ENCODE measurements at places on chromosomes 5 and 9. TPM values are rescaled to one million over a fixed set of nuclear protein-coding genes. Genes with fewer than 3 reads are reported as not detected.

DNA sequence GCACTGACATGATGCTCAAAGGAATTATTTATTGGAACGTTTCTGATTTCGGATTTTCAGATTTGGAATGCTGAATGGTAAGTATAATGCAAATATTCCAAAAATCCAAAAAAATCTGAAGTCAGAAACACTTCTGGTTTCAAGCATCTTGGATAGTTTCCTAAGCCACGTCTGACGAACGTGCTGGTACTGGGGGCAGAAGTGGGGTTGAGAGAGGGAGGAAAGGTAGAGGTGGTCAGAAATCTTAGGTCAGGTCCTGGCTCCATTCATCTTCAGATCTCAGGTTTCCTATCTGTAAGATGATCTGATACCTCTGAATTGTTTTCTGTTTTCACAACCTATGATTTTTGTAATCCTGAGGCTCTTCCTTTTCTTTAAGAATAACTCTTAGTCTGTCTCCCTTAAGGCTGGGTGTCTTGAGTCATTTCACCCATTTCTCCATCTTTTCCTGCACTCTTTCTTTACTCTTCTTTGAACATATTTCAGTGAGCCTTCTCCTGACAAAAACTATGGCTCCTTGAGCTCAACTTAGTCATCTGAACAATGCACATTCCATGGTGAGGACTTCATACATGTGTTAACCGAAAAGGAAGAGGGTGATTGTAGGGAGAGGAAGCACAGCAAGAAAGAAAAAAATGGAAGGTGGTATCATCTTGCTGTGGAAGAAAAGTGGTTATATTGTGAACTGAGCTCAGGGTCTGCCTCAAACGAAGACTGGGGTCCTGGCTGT, 3.3 kb downstream of the SGCD start:
- DNase-seq, result no peak

Gene IFNA14
- not detected for total RNA-seq

- DNase-seq, result no peak
Observed at GRCh38 chr9:4499917-4500316, 9.6 kb downstream of the SLC1A1 start.

GRCh38 chr5:155919126-155919525, 407.8 kb upstream of the SGCD start:
- no peak for DNase-seq

DNA sequence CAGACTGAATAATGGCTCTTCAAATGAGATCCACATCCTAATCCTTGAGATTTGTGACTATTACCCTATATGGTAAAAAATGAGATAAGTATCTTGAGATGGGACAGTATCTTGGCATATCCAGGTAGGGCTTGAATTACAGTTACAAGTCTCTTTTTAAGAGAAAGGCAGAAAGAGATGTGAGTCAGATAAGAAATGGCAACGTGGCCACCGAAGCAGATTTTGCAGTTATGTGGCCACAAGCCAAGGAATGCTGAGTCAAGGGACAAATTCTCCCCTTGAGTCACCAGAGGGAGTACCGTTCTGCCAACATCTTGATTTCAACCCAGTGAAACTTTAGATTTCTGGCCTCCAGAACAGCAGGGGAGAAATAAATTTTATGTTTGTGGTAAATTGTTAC, 1983.0 kb upstream of the C9orf72 start:
- no peak for DNase-seq

DNA sequence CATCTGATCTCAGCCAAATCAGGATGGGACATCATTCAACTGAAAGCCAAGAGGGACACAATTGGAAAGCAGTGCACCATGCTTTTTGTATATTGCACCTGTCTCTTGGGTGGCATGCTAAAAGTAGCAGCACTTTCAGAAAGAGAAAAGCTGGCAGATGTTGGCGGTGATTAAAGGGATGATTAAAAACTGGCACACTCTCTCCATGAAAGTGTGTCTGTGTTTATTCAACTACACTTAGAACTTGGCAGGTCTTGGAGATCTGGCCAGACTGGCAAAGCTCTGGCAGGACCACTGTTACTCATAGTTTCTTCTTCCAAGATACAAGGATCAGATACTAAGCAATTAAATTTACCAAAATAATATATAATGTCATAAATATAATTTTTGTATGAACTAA, 112.9 kb upstream of the ELAVL2 start:
- no peak for DNase-seq

Gene RHOBTB3
- total RNA-seq, result 4.3 TPM

DNA sequence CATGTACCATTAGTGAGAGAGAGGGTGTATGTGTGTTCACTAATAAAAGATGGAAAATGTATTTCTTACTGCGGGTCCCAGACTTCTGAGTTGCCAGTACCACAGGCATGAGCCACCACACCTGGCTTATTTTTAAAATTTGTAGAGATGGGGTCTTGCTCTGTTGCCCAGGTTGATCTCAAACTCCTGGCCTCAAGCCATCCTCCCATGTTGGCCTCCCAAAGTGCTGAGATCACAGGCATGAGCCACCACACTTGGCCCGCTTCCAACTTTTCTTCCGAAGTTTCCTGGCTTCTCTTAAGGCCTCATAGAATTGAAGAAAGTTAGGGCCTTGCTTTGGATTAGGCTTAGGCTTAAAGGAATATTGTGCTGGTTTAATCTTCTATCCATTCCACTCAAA, 40.4 kb upstream of the F2RL2 start:
- DNase-seq, result no peak

- DNase-seq, result peak; percentile 5
Observed at GRCh38 chr5:150672237-150672883, 11.3 kb downstream of the MYOZ3 start.

DNA sequence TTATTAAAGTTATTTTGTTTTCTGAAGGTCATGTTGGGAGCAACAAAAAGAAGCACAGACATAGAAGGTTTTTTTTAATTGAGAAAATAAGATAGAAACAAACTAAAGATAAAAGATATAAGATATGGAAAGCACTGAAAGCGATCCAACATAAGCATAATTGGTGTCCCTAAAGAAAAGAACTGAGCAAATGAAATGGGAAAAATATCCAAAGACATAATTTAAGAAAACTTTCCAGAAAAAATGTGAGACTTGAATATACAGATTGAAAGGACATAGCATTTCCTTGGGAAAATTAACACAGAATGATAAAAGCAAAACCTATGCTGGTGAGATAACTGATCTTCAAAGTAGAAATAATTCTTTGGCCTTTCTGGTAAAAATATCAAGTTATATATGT, 289.3 kb downstream of the KIAA0825 start:
- no peak for DNase-seq

- no peak for DNase-seq
Observed at GRCh38 chr9:12674961-12675360, 18.2 kb upstream of the TYRP1 start.

GRCh38 chr9:94851467-94851866, 125.0 kb downstream of the AOPEP start:
- no peak for DNase-seq

GRCh38 chr5:31516802-31517201, 15.1 kb downstream of the DROSHA start:
- DNase-seq, result no peak

DNA sequence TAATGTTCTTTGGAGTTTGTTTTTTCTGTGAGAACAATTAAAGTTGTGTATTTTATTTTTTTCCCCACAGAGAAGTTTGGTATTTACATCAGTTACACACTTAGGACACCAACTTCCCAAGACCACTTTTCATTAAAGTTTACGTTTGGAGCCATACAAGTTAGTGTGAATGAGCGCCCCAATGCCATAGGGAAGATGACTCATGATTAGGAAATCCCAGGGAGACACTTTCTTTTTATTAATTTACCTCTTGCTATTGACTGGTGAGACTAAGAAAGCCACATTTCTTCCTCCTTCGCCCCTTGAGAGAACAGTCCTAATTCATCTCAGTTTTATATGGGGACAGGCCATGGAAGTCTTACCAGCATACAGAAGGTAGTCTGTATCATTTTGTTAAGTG, 57.1 kb downstream of the EDIL3 start:
- DNase-seq, result no peak

Gene PLCXD3
- total RNA-seq, result not detected

Gene FBP2
- total RNA-seq, result not detected

Gene SLC24A2
- not detected for total RNA-seq

DNA sequence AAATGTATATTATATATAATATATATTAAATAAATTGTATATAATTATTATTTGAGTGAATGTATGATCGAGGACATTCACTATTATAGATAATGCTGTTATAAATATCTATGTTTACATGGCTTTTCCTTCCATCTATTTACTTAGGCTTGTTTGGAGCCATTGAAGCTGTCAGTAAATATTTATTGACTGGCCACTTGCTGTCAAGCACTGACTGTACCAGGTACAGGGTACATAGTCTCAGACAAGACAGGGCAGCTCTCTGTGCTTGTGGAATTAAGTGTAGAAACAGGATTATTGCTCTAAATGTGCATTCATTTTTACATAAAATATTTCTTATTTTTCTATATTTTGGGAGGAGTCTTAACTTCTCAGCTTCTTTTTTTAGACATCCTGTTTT, 16.4 kb downstream of the FAXDC2 start:
- no peak for DNase-seq

GRCh38 chr5:36939969-36940858, 63.6 kb downstream of the NIPBL start:
- DNase-seq, result no peak

Gene ZDHHC11
- total RNA-seq, result 13.3 TPM

- DNase-seq, result no peak
Observed at GRCh38 chr9:70519912-70520724, 105.7 kb upstream of the KLF9 start.

GRCh38 chr5:106766916-106767315, 903.8 kb downstream of the EFNA5 start:
- DNase-seq, result no peak

Gene UAP1L1
- total RNA-seq, result 6.8 TPM

Gene CTXN3
- total RNA-seq, result not detected

DNA sequence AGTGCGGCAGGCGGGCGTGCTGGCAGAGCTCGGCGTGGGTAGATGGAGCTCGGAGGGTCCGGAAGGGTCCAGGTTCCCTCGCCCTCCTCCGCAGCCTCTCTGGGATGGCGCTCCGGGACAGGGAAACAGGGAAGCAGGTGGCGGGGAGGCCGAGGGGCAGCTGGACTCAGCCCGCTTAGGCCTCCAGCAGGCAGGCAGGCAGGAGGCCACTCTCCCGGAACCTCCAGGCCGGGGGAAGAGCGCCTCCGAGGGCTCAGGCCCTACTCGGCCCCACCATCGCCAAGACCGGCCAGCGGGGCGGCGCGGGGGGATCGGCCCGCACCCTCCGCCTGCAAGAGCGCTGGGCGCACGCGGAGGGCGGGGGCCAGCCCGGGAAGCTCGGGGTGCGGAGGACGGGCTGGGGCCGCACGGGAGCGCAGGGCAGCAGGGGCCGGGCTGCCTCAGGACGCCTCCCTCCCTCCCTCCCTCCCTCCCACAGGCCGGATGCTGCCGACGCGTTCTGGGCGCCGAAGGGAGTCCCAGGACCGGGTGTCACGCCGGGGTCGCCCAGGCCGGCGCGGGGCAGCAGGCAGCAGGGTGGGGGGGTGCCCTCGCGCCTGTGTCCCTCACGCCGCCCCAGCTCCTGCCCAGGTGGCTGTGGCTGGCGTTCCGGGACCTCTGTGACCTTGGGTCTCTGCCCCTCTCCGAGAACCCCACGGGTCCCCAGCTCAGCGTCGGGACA, 977 bp downstream of the MGAT4B start:
- no peak for DNase-seq

- DNase-seq, result no peak
Observed at GRCh38 chr9:135973277-135974219, 12.4 kb upstream of the UBAC1 start.

- no peak for DNase-seq
Observed at GRCh38 chr5:94691291-94691690, 72.8 kb downstream of the SLF1 start.

DNA sequence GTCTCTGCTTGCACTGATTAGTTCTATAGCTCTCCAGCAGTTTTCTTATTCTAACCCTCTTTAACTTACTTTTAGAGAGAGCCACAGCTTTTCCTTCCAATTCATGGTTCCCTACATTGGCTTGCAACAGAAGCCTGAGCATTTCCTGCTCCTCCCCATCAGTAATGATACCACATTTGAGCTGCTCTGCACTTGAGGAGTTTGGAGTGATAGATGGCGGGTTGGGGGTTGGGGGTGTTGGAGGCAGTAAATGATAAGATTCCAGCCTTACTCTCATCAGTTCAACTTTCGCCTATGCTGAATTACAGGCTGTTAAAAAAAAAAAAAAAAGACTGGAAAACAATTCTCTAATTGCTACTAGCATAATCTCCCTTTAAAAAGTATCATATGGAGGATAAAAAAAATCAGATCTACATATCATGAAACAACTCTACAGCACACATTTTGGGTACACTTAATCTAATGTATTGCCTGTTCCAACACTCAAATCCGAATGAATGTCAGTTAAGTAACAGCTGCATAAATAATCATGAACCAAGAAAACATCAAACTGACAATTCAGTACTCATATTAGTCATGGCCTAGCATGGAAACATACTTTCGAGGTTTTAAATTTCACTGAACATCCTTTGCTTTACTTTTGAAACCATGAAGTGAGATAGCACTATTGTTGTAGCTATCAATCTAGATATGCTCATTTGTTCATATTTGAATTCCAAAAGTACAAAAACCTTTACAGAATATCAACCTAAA, 224.7 kb downstream of the NFIB start:
- DNase-seq, result no peak

DNA sequence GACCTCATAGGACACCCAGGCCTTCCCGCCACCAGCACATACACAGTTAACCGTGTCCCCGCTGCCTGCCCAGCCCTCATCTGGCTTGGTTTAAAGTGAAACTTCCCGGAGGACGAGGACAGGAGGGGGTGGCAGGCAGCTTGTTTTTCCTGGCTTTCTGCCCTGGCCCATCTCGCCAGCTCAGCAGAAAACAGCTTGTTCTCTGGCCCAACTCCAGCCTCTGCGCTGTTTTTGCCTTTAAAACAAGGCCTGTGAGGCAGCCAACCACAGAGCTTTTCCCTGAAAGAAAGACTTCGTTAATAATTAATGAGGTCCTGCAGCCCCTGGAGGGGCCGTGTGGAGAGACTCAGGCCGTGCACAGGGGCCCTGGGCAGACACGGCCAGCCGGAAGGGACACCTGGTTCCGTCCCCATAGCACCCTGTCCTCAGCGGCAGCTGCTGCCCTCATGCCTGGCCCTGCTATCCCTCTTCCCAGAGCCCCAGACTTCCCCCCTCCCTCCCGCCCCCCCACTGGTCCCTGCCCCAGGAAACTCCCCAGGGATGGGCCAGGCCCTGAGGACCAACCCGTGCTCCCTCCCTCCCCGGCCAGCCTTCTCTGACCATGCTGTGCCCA, 108.7 kb downstream of the RXRA start:
- no peak for DNase-seq

Gene NOXA1
- 6.7 TPM for total RNA-seq

Gene TSSK1B
- not detected for total RNA-seq

Gene CDKN2A
- total RNA-seq, result 0.89 TPM

DNA sequence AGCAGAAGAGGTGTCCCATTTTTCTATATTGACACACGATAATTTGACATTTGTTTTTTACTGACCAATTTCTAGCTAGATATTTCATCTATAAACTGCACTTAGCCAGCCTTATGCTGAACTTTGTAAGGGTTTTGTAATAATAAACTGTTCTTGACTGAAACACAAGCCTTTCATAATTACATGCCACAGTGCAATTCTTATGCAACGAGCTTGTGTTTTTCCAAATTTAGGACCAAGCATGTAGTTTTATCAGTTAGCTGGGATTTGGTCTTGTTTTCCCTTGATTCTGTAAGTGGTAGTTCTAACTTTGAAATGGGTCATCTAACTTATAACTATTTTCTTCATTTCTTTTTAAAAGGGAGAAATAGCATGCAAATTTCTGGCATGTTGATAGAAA, 1.3 kb upstream of the LURAP1L start:
- no peak for DNase-seq

Gene PCDHB4
- total RNA-seq, result not detected

Gene SPEF2
- 3.2 TPM for total RNA-seq

- DNase-seq, result no peak
Observed at GRCh38 chr9:79371948-79372555, 199.7 kb upstream of the TLE4 start.

Gene CER1
- not detected for total RNA-seq

Measured in CD4-positive, alpha-beta T cell (primary cell).